ENCODE measurements at places on chromosomes 12 and 14.

DNA sequence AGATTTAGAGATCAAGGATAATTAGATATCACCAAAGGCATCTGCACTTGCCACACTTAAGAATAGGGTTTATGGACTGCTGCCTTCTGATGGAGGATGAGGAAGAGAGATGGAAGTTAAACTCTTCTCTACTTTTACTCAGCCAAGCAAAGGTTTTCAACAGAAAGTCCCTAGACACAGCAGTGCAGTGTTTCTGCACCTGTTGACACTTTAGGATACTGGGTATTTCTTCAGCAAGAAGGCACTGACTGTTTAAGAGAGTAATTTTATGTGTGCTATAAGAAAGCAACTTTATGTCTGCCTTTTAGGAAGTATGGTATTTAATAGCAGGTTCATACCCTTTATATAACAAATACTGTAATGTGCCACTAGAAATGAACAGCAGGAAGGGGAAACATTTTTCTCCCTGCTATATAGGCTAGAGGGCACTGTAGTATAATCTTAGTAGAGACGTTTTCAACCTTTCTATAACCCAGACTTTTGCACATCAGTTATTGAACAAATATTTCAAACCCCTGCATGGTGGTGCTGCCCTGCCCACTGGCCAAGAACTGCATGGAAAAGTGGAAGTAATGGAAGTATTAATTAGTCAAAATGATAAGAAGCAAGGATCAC, 225.0 kb upstream of the GRIP1 start:
- DNase-seq, result no peak

DNA sequence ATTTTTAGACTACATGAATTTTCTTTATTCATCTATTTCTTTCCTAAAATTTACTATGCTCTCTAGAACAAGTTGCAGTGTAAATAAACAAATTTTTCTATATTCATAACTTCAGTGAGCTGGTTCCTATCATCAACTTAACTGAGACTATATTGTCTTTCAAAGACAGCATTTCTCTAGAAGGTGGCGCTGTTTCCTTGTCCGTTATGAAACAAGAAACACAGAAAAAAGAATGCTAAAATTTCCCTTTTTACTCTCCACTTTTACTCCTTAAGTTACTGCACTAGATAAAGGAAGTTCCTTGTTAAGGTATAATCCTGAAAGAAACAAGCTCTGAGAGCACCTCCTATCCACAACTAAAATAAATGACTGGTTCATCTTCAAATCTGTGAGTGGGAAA, 8.2 kb upstream of the CLEC2A start:
- no peak for DNase-seq

- DNase-seq, result peak; percentile 43
Observed at GRCh38 chr12:117889098-117889497, 79.7 kb downstream of the KSR2 start.

DNA sequence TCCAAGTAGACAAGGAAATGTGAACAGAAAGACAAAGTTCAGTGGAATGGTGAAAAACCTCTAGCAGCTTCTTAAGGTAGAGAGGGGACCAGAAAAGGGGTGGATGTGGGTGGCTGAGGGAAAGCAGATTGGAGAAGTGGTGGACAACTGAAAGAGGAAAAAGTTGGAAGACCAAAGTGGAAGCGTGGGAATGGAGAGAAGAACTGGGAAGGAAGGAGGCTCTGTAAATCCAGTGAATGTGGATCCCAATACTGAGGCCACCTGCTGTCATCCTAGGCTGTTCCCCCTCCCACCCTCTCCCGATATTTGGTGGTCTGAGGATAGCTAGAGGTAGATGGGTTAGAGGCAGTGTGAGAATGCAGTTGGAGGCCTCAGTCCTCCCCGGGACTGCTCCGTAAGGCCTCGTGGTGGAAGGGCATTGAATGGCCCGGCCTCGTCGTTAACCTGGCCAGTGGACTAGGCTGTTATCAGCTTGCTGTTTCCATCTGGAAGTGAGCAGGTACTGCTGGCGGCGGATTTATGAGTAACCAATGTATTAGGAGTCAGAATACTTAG, 822 bp upstream of the POU6F1 start:
- DNase-seq, result no peak

- DNase-seq, result peak; percentile 90
Observed at GRCh38 chr12:46217541-46218321, 51.1 kb downstream of the SLC38A1 start.

GRCh38 chr14:20631023-20631879, 10.2 kb downstream of the OR6S1 start:
- DNase-seq, result no peak

- DNase-seq, result no peak
Observed at GRCh38 chr12:82708061-82708879, 21.6 kb downstream of the TMTC2 start.

DNA sequence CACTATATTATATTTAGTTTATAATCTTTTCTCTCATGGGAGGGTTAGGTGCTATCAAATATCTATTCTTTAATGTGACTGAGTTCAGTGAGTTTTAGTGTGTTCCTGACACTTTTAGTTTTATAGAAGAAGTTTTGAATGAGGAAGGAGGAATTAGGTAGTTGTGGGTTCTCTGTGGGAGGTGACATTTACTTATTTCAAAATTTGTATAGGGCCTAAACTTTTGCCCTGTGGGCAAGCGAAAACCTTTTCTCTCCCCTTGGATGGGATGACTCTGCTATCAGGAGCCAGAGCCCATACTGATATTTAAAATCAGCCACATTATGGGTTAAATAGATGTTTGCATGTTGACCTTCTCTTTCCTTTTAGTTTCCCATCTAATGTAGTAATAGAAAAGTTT, 43.6 kb downstream of the SPATS2 start:
- no peak for DNase-seq

GRCh38 chr12:120175062-120175461, 19.5 kb downstream of the GCN1 start:
- DNase-seq, result peak; percentile 57

GRCh38 chr14:69606258-69607184, 4.9 kb upstream of the SUSD6 start:
- no peak for DNase-seq

GRCh38 chr12:100026241-100026640, 41.5 kb upstream of the ANKS1B start:
- no peak for DNase-seq

DNA sequence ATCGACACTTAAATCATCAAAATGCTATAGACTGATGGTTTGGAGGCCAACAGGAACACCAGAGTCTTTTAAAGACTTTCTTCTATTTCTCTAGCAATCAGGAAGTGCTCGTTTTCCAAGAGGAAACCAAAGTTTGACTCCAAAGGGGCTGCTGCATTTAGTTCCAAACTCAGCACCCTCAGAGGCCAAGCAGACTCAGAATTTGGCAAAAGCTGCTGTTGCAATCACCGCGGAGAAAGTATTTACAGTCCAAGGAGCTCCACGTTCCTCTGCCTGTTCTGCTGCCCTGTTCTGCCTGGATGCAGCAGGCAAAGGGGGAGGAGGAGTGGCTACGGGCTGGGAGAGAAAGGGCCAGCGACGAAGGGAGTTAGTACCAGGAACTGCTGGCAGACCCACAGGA, 325.1 kb downstream of the BCL11B start:
- DNase-seq, result no peak

GRCh38 chr12:24668563-24668962, 280.3 kb downstream of the BCAT1 start:
- DNase-seq, result no peak

- no peak for DNase-seq
Observed at GRCh38 chr12:70267550-70267949, 24.3 kb downstream of the CNOT2 start.

GRCh38 chr12:3042394-3042793, 34.8 kb upstream of the TSPAN9 start:
- DNase-seq, result no peak

DNA sequence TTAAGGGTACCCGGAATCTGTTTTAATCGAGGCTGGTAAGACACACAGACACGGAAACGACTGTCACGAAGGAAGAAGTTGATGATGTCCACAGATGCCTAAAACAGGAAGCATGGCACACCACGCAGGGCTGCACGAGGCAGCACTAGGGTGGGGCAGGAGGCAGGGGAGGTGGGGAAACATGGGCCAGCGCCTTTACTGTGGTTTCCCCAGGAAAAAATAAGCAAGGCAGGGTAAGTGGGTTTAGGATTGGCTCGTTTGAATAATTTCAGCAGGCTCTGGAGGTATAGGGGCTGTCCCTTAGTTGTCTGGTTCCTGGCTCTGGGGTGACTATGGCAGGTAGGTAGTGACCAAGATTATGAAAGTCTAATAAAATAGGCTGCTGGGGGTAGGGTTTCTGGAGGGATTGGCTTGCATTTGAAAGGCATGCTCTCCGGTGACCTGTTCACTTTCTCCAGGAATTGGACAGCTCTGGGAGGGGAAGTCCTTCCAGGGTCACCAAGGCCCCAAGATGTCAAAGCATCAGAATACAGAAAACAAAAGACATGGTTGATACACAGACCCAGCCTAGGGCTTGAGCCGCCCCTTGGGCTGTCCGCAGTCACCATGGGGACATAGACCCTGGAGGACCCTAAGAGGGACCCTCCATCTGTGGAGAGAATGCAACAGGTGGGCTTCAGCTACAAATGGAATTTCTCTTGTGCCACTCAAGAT, 35.3 kb downstream of the MAP1LC3B2 start:
- no peak for DNase-seq

DNA sequence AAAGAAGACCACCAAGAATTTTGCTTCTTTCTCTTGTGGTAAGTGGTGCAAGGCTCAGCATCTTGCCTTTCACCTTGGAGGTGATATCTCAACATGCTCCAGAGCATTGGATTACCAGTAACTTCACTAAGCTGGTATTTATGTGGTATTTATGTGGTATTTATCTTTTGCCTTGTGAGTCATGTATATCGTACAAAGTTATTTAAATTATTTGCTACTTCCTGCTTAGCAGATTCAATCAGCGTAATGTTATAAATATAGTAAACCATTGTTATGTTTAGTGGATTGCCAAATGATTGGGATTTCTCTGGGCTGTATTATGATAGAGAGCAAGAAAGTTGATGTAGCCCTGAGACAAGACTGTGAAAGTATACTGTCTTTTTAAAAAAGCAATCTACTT, 366.4 kb downstream of the IPO8 start:
- no peak for DNase-seq

DNA sequence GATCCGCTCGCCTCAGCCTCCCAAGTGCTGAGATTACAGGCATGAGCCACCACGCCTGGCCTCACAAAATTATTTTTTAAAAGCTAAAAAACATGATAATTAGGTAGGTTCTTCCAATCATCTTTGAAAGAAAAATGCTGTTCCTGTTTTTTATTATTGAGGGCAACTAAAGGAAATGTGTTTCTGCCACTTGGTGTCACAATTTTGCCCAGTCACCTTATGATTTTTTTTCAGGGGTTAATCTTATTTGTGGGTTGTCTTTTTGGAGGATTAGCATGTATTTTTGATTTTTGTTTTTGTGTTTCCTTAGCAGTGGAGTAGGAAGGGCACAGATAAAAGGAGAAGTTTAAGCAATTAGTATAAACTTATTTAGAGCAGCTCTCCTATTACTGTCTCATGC, 79.8 kb downstream of the PRORP start:
- DNase-seq, result no peak

DNA sequence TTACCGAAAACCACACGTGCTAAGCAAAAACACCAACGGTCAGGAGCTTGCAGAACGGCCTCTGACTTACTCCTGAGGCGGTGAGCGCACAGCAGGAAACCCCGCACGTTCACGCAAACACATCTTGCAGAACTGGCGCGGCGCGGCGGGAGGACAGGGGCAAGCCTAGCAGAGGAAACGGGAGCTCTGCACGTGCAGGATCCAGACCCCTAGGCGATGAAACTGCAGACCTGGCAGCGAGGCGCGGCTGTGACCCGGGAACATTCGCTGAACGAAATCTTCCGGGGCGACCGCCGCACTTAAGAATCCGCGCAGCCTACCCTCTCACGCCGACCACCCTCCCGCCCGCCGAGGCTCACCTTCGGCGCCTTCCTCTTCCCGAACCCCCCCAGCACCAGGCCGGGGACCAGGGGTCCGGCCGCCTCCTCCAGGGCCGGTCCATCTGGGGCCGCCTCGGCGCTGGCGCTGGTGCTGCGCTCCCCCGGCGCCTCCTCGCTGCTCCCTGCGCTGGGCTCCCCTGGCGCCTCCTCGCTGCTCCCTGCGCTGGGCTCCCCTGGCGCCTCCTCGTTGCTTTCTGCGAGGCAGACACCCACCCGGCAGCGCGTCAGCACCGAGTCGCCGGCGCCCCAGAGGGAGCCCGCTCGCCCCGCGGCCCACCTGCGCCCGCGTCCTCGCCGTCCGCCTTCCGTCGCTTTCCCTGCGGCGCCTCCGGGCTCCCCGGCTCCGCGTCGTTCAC, 615 bp downstream of the DDX51 start:
- DNase-seq, result no peak

DNA sequence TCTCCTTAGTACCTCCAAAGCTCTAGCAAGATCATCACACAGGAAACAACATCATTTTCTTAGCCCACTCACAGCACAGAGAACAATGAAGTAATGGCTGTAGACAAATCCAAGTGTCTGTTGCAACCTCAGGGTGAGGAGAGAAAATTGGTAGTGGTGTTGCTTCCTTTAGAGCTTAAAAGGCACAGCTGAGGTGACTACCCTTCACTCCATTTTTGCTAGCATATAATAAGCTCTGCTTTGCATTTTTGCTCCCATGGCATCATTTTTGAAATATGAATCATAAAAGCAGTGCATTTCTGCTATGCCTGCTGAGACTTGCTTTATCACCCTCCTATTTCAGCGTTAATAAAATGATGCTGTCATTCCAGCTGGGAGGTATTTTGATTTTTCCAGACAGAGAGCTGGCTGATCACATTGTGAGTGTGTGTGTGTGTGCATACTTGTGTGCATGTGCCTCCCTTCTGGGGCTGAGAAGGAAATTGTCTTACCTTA, 18.5 kb upstream of the PCNX1 start:
- DNase-seq, result no peak

DNA sequence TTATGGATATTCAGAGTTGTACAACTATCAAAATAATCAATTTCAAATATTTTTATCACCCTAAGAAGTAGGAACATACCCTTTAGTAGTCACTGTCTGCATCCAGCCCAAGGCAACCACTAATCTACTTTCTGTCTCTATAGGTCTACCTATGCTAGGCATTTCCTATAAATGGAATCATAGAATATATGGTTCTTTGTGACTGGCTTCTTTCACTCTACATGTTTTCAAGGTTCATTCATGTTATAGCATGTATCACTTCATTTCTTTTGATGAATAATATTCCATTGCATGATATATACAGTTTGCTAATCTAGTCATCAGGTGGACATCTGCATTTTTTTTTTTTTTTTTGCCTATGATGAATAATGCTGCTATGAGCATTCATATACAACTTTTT, 112.4 kb downstream of the PPP1R12A start:
- DNase-seq, result no peak

- DNase-seq, result no peak
Observed at GRCh38 chr12:110245369-110245772, 35.7 kb upstream of the ATP2A2 start.
